ENCODE measurements at places on chromosomes 7 and 10. TPM values are rescaled to one million over a fixed set of nuclear protein-coding genes. Genes with fewer than 3 reads are reported as not detected.

GRCh38 chr10:66187053-66187733 is 738.6 kb upstream of the LRRTM3 start:
- no peak for DNase-seq
- no peak overlapping the region for H3K27ac ChIP-seq
- H3K4me1 ChIP-seq: no peaks in the 10 kb centered on the region

DNA sequence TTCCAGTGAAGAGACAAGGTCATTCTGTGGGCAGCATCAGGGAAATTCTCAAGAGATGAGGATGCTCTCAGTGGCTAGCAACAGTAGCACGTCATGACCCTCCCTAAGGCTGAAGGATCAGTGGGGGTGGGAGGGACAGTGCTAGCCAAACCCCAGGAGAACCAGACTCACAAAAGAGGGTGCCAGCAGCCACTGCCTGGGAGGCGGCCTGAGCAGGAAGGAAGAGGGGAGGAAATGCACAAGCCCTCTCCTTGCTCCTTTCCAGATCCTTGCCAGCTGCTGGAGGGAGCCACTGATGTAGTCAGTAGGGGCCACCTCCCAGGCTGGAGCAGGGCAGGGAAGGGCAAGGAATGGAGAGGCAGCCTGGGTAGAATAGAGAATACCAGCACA is 302.7 kb downstream of the RPS24 start:
- no peak overlapping the region for H3K27ac ChIP-seq
- H3K4me1 ChIP-seq: no peaks in the 10 kb centered on the region
- H3K27me3 ChIP-seq: no peaks in the 10 kb centered on the region
- no peak for DNase-seq

DNA sequence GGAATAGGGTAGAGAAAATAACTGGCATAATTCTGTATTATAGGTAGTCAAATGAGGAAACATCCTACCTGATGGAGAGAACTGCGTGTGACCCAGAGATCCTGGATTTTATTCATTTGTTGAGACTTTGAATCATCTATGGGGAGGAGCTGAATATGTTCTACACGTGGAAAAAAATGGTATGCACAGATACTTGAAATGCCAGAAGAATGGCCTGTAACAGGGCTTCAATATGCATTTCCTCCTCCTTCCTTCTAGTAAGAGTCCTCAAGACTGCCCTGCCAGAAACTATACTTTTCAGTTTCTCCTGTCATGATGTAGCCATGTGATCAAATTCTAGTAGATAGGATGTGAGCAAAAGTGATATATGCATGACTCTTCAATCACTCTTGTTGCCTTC is 301.6 kb upstream of the HGF start:
- H3K27ac ChIP-seq: no peak overlapping the region
- no peak for DNase-seq
- no peaks in the 10 kb centered on the region for H3K4me1 ChIP-seq

DNA sequence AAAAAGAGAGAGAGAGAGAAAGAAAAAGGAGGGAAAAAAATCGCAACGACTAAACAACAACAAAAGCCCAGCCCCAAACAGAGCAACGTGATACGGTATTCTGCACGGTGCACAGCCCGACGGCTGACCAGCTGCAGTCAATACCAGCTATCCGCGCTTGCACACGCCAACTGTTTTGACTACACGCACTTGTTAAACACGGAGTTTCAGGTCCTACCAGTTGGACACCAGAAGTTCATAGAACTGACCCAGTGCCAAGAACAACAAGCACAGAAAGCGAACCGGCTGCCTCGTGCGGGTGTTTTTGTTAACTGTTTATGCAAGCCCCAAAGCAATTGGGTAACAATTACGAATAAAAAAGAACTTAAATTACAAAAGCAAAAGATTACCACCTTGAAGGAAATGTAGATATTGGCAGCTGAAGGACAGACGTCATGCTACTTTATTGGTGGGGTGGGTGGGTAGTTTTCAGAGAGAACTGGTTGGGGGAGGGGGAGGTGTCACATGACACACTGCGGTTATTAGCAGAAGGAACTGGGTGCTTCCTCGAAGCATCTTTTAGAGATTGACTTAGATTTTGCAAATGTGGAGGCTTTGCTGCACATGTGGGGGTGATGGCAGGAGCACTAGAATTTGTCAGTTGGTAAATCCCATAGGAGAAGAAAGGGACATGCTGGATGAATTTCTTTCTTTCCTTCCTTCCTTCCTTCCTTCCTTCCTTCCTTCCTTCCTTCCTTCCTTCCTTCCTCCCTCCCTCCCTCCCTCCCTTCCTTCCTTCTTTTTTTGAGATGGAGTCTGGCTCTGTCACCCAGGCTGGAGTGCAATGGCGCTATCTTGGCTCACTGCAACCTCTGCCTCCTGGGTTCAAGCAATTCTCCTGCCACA is 110.6 kb upstream of the EFCAB10 start:
- H3K36me3 ChIP-seq: no peaks in the 10 kb centered on the region
- H3K27ac ChIP-seq: peak overlapping the region; percentile 98
- peaks cover 45% of the 10 kb centered on the region for H3K4me1 ChIP-seq
- DNase-seq: peak; percentile 97
- H3K27me3 ChIP-seq: no peaks in the 10 kb centered on the region

- no peaks in the 10 kb centered on the region for H3K27me3 ChIP-seq
- no peak for DNase-seq
- no peaks in the 10 kb centered on the region for H3K36me3 ChIP-seq
- H3K4me3 ChIP-seq: no peak overlapping the region
- no peak overlapping the region for H3K27ac ChIP-seq
Observed at GRCh38 chr7:42693722-42694121, 218.1 kb downstream of the C7orf25 start.

- peak overlapping the region; percentile 80 for H3K27ac ChIP-seq
- no peak for DNase-seq
- H3K27me3 ChIP-seq: no peaks in the 10 kb centered on the region
- peaks cover 3% of the 10 kb centered on the region for H3K4me1 ChIP-seq
Observed at GRCh38 chr7:2873146-2873545, 29.0 kb upstream of the GNA12 start.

DNA sequence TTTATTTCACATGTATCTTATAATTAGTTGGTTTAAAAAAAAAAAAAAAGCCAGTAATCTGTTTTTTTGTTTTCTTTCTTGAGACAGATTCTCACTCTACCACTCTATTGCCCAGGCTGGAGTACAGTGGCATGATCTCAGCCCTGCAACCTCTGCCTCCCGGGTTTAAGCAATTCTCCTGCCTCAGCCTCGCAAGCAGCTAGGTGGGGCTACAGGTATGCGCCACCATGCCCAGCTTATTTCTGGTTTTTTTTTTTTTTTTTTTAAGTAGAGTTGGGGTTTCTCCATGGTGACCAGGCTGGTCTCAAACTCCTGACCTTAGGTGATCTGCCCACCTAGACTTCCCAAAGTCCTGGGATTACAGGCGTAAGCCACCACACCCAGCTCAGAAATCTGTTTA is 34.1 kb upstream of the CAPZA2 start:
- peaks cover 5% of the 10 kb centered on the region for H3K27me3 ChIP-seq
- no peaks in the 10 kb centered on the region for H3K4me1 ChIP-seq
- no peak for DNase-seq
- no peak overlapping the region for H3K4me3 ChIP-seq

DNA sequence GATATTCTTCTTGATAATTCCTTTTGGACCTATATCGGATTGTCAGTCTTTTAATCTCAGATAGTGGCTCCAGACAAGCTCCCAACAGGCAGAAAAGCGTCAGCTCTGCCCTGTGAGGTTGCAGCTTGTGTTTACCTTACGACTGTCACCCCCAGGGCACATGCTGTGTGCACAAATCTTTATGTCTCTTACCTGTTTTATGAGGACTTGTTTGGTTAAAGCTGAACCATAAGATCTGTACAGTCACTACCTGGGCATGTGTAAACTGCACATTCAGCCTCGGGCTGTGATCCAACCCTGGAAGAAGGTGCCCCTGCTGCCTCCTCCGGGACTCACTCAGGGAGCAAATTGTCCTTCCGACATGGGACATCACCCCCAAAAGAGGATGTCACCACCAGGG is 119.8 kb downstream of the GALNT17 start:
- no peaks in the 10 kb centered on the region for H3K4me1 ChIP-seq
- no peak for DNase-seq
- no peaks in the 10 kb centered on the region for H3K27me3 ChIP-seq
- H3K27ac ChIP-seq: no peak overlapping the region

The RNF148 gene
- 6.1 TPM for total RNA-seq

The MRPS24 gene
- 172 TPM for total RNA-seq

The GJD4 gene
- not detected for total RNA-seq

The TMEM273 gene
- not detected for total RNA-seq

The PON3 gene
- not detected for total RNA-seq

The SPDYE3 gene
- total RNA-seq: not detected

Measured in A673 (cell line).